HFFc6 (cell line): ENCODE measurements at places on chromosomes 4 and X. TPM values are rescaled to one million over a fixed set of nuclear protein-coding genes. Genes with fewer than 3 reads are reported as not detected.

Gene ADRA2C
- total RNA-seq = 0.25 to 0.32 TPM (median 0.31 TPM) in 3 replicates

Gene SHISA3
- not detected in 3 replicates for total RNA-seq

Gene NAP1L2
- total RNA-seq = 0.10 to 0.78 TPM (median 0.46 TPM) in 3 replicates

Gene TRPC5OS
- not detected in 3 replicates for total RNA-seq

Gene OPHN1
- 8.4 to 12.5 TPM (median 8.9 TPM) in 3 replicates for total RNA-seq

Gene LGI2
- not detected in 3 replicates for total RNA-seq

Gene SPARCL1
- total RNA-seq = not detected in 2 replicates

Gene RFC1
- total RNA-seq = 34.5 and 36.0 TPM in 2 replicates

Gene BST1
- total RNA-seq = 2.7 to 3.7 TPM (median 2.9 TPM) in 3 replicates

Gene PNMA3
- total RNA-seq = not detected in 3 replicates

Gene CTSO
- 2.5 to 4.2 TPM (median 2.8 TPM) in 3 replicates for total RNA-seq
